ENCODE measurements at places on chromosomes 1 and 21. TPM values are rescaled to one million over a fixed set of nuclear protein-coding genes. Genes with fewer than 3 reads are reported as not detected.

Gene CYP4A22
- total RNA-seq, result 0.93 TPM

Gene SMPDL3B
- total RNA-seq, result 0.63 TPM

Gene ANGPTL3
- not detected for total RNA-seq

Gene CASQ2
- total RNA-seq, result 1.9 TPM

Gene TMEM125
- 1.0 TPM for total RNA-seq

Gene LEMD1
- total RNA-seq, result not detected

Gene LYPD8
- total RNA-seq, result not detected

Gene TMCO1
- 51.3 TPM for total RNA-seq

DNA sequence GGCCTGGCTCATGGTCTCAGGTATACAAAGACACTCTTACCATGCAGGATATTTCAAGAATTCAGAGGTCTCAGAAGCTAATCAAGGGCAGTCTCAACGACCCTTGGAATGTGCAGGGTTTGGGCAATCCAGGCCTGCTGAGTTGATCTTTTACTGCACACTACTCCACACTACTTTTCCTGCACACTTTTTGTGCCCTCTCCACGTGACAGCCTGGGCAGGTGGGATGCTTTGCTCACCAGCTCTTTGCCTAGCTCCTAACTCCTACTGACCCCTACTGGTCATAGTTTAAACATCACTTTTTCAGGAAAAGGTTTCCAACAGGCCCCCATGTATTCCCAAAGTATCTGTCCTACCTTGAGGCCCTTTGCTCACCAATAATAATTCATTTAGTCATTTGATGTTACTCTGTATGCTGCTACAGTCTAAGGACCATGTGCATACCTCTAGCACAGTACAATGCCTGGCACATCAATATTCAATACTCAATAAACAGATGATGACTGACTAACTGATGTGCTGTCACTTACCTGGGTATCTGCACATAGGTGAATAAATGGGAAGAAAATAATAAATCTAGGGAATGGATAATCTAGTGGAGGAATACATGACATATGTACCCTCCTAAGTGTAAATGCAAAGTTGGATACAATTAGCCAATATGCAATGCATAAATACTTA lies 9.6 kb downstream of the DUSP23 start:
- no peak for DNase-seq

DNA sequence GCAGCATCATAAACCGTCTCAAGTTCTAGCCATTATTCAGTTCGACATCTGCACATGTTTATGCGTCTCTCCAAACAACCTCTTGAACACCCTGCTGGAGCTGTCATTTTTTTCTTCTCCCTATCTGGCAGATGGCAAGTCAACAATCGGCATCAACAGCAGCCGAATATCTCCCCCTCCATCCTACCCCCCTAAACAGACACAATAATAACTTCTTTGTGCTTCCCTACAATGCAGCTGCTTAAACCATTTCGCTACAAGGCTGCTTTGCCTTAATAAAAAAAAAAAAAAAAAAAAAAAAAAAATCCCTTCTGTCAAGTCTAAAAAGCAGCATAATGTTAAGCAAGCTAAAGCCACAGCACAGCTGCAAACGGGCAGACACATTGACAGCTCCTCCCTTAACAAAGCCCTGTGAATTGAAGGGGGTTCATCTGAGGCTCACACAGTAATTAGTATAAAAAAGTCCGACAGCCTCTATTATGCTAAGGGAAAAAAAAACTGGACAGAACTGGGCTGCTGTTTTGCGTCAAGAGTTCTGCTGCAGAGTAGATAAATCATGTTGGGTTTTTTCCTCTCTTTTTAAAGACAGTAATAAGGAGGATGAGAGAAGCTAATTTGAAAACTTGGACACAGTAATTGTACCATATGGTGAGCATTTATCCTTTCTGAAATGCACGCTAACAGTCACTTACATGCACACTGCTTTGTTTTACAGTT lies 136.4 kb downstream of the AKT3 start:
- no peak for DNase-seq

- no peak for DNase-seq
Observed at GRCh38 chr1:198287916-198288315, 131.1 kb downstream of the NEK7 start.

- DNase-seq, result no peak
Observed at GRCh38 chr1:211708006-211708405, 32.6 kb upstream of the NEK2 start.

DNA sequence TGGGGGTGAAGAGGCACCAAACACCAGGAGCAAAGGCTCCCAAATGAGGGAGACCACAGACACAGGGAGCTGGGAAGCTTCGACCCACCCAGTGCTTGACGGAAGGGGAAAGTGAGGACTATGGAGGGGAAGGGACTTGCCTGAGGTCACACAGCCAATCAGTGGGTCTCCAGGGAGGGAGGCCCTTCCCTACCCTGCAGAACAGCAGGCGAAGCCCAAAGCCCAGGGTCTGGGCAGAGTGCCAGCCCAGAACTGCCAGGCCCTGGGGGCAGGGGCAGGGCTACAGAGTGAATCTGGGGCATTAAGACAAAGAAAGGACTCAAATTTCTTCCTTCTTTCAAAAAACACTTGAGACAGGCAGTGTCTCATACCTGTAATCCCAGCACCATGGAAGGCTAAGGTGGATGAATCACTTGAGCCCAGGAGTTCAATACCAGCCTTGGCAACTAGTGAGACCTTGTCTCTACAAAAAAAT lies 45.5 kb upstream of the ECE1 start:
- no peak for DNase-seq

- no peak for DNase-seq
Observed at GRCh38 chr21:45294509-45295291, 7.0 kb upstream of the POFUT2 start.

GRCh38 chr1:15262003-15262377 lies 15.0 kb downstream of the FHAD1 start:
- DNase-seq, result no peak

DNA sequence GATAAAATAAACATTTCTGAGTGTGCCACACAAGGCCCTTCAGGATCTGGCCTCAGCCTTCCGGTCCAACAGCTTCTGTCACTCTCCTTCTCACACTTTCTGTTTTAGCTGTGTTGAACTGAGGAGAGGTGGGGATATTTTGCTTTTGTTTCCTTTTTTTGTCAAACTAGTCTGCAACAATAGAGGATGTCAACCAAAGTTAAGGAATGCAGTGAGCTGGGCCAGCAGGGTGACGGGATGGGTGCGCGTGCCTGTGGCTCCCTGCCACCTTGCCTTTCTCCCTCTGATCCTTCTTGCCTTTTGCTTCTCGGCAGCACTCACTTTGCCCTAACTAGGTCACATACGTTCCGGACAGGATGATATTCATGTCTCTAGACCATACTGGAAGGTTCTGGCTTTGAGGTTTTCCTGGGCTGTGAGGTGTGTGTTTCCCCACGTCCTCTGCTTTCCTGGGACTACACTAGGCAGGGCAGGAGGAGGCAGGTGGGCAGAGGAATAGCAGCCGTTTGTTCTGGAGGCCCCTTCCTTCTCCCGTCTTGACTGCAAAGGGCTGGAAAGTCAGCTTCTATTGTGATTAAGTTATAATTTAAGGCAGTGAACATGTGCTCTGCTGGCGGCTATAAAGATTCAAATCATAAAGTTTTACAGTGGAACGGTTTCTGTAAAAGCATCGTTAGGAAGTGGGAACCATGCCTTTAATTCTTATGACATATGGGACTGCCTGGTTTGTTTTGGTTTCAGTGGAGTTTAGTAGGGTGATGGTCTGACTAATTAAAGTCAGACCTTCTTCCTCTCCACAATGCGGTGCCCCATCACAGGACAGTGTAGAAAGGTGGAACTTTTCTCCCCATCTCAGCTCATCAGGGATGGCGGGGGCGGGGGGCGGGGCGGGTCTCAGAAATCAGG lies 67.8 kb downstream of the RNF220 start:
- DNase-seq, result no peak

DNA sequence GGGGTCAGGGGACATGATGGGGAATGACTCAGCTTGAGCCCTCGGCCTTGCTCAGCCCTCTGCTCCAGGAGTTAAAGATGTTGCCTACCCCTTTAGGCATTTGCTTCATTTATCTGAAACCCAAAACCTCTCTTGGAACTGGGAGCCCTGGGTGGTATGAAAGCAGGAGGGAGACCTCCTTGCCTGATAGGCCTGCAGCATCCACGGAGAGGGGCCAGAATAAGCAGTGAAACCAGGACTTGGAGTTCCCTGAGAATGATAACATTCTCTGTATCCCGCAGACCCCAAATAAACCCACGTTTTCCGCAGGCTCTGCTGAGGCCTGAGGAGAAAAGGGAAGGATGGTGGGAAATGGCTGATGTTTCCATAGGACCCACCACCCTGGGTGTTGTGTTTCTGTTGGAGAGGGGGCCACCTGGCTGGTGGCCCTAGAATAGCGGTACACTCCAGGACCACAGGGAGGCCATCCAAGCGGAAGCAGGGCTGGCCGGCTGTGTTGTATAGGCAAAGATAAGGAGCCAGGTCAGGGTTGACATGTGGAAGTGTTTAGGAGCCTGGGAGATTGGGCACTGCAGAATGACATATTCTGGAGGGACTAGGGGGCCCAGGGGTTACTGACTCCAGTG lies 77.4 kb downstream of the FOXD2 start:
- DNase-seq, result no peak

GRCh38 chr1:5464366-5464765 lies 527.9 kb downstream of the NPHP4 start:
- no peak for DNase-seq

- peak; percentile 95 for DNase-seq
Observed at GRCh38 chr1:12177999-12178441, 11.2 kb downstream of the TNFRSF1B start.

DNA sequence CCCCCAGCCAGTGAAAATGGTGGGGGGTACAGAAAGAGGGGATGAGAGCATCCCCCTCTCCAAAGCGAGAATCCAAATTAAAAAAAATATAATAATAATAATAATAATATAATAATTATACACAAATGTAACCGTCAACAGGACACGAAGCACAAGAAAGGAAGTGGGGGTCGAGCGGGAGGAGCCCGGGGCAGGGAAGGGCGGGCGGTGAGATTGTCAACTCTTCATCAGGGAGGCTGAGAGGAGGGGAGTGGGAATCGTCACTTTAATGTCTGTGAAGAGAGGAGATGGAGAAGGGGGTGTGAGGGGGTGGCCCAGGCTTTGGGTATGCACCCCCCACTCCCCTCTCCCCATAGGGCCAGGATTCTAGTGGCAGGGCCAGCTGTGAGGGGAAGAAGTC lies 33.2 kb downstream of the MEF2D start:
- DNase-seq, result no peak

DNA sequence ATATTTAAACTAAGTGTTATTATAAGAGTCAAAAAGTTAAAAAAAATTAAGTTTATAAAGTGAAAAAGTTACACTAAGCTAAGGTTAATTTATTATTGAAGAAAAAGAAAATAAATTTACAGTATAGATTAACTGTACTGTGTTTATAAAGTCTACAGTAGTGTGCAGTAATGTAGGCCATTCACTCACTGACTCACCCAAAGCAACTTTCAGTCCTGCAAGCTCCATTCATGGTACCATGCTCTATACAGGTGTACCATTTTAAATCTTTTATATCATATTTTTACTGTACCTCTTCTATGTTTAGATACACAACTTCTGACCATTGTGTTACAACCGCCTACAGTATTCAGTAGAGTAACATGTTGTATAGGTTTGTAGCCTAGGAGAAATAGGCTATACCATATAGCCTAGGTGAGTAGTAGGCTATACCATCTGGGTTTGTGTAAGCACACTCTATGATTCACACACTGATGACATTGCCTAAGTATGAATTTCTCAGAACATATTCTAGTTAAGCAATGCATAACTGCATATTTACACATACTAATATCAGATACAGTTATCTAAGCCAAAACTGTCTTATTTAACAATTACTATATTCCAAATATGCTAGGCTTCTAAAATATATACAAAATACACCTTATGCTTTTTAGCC lies 80.6 kb upstream of the GFI1 start:
- no peak for DNase-seq

GRCh38 chr1:221227872-221228337 lies 348.7 kb downstream of the HLX start:
- DNase-seq, result no peak

GRCh38 chr21:26788790-26789189 lies 56.4 kb downstream of the ADAMTS1 start:
- DNase-seq, result no peak

DNA sequence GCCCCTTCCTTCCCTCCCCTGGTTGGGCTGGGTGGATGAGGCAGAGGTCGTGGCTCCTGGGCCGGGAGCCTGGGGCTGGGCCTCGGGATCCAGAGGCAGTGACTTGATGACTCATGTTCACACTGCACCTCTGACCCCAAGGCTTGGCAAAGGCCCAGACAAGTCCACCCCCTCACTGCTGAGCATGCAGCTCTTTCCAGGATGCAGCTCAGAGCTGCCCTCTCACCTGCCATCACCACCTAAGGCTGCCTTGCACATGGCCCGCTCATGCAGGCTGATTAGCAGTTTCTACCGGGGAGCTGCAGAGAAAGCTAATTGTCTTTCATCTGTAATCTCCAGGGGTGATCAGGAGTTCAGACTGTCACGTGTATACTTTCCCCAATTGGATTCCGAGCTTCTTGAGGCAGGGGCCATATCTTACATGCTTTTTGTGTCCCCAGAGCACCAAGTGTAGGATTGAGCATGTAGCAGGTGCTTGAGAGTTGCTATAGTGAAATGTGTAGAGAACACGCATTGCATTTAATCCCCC lies 62.1 kb downstream of the LRRN2 start:
- no peak for DNase-seq

DNA sequence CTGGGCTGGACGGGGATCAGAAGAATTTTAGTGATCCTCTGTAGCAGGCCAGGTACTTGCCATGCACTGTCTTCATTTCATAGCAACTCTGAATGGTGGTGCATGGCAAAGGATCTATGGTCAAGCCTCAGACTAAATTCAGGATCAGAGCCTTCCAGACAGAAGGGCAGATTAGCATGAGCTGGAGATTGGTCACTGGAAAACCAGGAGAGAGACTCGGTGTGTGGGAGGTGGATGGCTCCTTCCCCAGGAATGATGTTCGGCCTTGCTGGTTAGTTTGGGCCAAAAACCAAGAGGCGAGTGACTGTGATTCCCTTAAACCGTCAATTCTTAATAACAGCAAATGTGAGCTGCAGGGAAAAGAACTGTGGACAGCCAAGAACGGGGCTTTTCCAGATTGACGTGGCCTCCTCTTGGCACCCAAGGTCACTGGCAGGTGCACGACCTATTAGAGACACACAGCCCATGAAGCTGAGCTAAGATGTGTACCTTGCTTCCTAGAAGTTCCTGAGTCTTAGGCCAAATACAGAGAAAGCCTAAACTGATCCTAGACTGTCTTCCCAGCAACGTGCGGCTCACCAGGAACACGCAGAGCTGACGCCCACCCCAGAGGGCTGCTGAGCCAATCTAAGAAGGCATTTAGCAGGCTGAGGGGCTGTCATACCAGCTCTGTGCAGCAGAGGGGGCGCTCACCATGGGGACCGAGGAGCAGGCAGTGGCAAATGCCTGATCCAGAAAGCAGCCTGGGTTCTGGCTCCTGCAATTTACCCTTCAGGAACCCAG lies 18.5 kb downstream of the ALDH4A1 start:
- DNase-seq, result peak; percentile 73

All from omental fat pad (tissue), 4 donors.